ENCODE measurements at places on chromosomes 6 and 20.

GRCh38 chr6:7590918-7591302 is 912 bp downstream of the SNRNP48 start:
- DNase-seq: no peak

DNA sequence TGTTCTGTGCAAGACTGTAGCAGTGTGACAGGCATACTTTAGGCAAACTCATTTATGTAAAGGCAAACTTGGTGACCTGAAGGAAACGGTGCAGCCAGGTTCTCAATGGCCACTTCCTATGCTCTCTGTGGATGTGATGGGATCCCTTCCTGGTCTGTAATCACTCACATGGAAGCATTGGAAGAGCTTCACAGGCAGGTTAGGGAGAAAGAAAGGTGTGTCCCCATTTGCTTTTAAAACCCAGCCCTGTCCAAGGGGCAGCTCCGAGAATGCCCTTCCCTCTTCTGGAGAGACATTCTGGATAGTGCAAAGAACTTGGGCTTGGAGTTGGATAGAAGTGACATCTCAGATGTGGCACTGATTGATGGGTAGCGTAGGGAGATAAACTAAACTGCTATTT is 28.1 kb downstream of the CEP43 start:
- DNase-seq: no peak

- DNase-seq: no peak
Observed at GRCh38 chr6:62286470-62286843, 432 bp upstream of the KHDRBS2 start.

DNA sequence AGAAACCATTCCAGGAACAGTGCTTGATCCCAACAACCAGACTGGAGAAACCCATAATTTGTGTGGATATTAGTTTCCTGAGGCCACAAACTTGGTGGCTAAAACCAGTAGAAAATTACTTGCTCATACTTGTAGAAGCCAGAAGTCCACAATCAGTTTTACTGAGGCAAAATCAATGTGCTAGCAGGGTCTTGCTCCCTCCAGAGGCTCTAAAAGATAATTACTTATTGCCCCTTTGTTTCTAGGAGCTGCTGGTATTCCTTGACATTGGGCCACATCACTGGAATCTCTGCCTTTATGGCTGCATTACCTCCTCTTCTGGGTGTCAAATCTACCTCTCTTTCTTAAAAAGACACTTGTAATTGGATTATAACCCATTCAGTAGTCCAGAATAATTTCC is 142.2 kb upstream of the SAMD5 start:
- no peak for DNase-seq

GRCh38 chr6:129498541-129498940 is 211.4 kb downstream of the ARHGAP18 start:
- no peak for DNase-seq

DNA sequence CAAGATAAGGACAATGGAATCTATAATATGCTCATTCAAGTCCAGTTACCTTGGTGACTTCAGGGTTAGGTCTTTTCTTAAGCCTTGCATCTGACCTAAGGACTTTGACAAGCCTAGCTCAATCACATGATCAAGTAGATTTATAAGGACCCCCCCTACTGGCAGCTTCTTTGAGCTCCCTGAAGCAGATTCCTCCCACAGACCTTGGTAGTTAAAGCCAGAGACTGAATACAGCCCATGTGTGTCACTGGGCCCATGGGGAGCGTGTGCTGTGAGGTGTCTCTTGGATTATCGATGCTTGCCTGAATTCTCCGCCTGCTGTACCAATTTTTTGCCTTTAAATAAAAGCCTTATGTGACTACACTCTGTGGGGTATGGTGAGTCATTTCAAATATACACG is 372.7 kb upstream of the RGS17 start:
- DNase-seq: no peak

GRCh38 chr6:30349421-30350177 is 4.6 kb downstream of the RPP21 start:
- no peak for DNase-seq

DNA sequence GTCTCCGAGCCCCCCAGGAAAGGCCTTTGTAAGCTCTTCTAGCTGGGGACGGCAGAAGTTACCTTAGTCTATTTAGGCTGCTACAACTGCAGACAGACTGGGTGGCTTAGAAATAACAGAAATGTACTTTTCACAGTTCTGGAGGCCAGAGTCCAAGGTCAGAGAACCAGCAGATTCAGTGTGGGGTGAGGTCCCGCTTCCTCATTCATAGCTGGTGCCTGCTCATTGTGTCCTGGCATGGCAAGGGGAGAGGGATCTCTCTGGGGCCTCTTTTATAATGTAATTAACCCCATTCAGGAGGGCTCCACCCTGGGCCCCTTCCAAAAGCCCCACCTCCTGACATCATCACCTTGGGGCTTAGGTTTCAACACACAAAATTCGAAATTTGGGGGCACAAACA is 315.1 kb downstream of the CDH4 start:
- DNase-seq: no peak

DNA sequence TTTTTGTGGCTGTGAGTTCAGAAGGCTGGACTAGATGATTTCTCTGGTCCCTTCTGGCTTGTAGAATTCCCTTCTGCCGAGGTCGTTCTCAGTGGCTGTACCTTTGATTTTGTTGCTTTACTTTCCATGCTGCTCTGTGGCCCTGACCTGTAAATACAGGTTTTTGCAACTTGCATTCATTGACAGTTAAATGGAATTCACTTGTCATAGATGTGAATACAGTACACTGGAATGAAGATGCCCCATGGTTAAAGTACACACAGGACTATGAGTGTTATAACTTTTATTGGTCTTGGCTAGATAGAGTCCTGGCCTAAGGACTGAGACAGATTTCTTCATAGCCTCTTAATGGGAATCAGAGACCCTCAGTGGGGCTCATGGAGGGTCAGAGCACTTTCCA is 12.9 kb upstream of the EFCAB8 start:
- no peak for DNase-seq

- no peak for DNase-seq
Observed at GRCh38 chr20:45621593-45621992, 7.9 kb upstream of the WFDC10A start.

- no peak for DNase-seq
Observed at GRCh38 chr6:86016077-86016476, 373.4 kb upstream of the SYNCRIP start.

DNA sequence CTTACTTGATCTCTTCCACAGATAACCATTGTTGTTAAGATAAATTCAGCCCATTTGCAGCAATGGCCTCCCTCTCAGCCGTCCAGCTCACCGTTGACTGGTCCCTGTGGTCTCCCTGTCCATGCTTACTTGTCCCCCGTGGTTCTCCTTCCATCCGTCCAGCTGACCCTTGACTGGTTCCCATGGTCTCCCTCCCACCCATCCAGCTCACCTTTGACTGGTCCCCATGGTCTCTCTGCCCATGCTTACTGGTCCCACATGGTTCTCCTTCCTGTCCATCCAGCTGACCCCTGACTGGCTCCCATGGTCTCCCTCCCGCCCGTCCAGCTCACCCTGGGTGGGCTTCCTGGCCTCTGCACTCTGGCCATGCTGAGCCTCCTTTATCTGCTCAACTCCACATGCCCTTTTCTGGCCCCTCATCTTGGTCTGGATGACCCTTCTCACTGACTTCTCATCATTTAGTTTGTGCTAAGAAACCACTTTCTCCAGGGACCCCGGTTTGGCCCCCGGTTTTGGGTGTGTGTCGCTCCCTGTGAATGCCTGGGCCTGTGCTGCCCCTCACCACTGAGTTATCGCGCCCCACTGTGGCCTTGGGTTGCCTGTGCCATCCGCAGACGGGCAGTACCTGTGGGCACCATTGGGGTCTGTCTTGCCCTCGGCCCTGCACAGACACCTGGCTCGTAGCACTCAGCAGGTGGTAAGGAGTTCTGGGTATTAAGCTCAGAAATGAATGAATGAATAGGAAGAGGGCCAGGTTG is 146.4 kb downstream of the ERMARD start:
- DNase-seq: no peak

GRCh38 chr6:130713144-130713543 is 114.1 kb upstream of the SMLR1 start:
- no peak for DNase-seq

DNA sequence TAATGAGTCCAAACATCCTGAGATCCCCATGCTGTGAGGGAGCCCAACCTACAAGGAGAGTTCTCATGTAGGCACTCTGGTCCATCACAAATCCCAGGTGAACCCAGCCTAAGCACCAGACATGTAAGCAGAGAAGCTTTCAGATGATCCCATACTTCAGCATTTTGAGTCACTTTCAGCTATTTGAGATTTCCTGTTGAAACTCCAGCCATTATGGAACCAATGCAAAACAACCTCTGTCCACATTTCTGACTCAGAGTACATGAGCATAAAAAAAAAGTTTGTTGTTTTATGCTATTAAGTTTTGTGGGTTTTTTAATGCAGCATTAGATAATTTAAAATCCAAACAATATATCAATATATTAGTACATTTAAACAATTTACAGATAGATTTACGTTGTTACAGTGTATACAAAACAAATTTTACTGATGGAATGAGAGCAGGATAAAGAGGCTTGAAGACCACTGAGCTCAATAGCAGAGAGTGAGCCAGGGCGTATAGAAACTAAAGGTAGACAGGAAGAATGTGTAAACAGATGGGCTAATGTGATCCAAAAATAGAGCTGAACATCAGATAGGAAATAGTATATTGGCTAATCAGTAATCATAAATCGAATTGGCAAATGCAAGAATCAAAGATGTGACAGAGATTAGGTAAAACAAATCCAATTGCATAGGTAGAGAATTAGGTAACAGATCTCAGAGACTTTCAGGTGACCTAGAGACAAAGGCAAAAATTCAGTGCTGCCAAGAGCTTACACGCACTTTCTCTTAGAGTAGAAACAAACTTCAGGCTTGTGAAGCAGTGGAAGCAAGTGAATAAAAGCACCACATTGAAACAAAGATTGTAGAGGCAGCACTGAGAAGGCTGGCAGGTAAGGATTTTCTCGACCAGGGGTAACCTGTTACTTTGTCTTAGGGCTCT is 36.2 kb upstream of the PLCB1 start:
- no peak for DNase-seq

Data from activated CD4-positive, alpha-beta T cell treated with anti-CD3 and anti-CD28 coated beads, Interleukin-2, amount 50 U/mL, for 24 hours (primary cell).